Forelimb muscle (tissue), 1 donor: ENCODE measurements at places on chromosomes 7 and 10.

- no peak for DNase-seq
Observed at GRCh38 chr10:102919992-102920739, 2.1 kb downstream of the CNNM2 start.

DNA sequence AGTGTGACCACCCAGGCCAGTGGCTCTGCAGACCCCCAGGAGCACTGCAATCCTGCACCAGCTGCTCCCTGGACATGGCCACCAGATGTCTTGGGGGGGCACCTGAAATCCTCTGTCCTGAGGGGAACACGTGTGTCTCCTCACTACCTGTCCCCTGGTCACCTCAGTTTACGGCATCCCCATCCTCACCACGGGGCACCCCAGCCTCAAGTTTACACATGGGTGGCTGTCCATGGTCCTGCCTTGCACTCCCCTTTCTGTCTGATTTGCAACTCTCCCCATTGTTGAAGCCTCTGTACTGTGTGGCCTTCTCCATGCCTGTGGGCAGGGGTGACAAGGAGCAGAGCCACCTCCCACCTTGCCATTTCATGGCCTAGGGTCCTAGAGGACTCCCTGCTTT, 67.2 kb downstream of the RAMP3 start:
- no peak for DNase-seq

DNA sequence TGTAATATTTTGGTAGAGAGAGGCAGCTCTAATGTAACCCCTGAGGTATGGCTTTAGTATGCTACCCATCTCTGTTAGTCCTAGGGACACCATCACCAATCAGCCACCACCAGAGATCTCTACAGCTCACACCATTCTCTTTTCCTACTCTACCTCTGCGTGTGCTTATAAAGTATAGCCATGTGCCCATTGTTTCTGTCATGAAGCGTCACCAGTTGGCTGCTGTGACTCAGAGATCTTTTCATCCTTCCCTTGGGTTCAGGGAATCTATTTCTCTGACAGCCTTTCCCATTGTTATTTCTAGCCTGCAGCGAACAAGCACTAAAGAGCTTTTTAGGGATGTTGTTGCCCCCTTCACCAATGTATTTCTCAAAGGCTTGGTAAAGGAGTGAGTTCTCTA, 103.3 kb downstream of the TPST1 start:
- DNase-seq, result no peak

DNA sequence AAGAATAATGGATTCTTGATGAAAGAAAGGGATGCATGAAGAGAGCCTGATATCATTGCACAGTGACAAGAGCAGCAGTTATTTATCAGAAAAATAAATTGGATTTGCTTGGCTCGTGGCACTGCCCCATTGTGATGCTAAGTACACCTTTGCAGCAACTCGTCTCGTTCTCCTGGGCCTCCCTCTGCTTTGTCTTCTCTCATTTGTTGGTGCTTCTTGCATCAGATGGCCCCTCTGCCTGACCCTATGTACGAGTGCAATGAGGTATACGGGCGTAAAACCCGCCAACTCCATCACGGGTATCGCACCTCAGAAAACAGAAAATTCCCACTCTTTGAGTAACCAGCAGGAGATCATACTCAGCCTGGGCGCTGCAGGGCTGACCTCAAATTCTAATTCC, 107.2 kb upstream of the C10orf90 start:
- no peak for DNase-seq

GRCh38 chr7:11698384-11698871, 133.6 kb downstream of the THSD7A start:
- no peak for DNase-seq

DNA sequence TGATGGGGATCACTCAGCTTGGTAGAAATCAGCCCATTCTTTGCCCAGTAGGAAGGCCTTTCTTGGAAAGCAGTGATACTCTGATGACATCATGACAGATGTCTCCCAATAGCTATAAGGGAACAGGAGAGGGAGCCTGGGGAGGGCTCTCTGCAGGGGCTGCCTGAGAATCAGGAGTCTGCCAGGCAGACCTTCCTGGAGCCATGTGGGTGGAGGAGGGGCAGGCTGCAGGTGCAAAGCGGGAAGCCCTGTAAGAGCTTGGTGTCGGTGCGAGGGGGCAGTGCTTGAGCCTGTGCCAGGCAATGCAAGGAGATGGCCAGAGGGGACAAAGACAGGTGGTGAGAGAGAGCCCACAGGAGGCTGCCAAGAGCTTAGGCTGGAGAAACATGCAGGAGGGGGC, 5.0 kb upstream of the TNS3 start:
- DNase-seq, result no peak

DNA sequence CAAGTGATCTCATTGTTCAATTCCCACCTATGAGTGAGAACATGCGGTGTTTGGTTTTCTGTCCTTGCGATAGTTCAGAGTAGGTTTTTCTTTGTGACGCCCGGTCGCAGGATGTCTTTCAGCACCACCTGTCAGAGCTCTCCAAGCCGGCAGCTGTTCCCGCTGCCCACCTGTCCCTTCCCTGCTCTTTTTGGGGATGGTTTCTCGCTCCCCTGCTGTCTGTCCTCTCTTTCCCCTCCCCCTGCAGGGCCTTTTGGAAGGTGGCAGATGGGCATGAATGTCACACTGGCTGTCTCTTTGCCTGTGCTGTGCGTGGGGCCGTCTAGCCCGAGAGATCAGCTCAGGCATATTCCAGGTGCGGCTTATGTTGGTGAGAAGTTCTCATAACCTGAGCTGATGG, 137.0 kb downstream of the GRK5 start:
- no peak for DNase-seq

DNA sequence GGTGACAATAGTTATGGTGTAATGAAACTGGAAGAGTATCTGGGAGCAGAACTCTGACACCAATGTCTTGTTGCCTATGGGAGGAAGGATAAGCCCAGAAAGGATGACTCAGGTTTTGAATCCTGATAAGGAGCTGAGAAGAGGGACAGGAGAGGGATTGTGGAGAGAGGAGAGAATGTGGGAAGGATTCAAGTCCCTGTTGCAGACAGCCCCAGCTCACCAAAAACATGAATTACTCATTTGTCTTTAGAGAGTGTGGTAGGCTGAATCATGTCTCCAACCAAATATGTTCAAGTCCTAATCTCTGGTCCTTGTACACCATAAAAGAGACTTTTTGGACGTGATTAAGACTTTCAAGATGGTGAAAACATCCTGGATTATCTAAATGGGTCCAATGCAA, 206.9 kb upstream of the PHYHIPL start:
- DNase-seq, result no peak

GRCh38 chr7:11714676-11715075, 117.3 kb downstream of the THSD7A start:
- no peak for DNase-seq

- DNase-seq, result no peak
Observed at GRCh38 chr10:128031216-128031615, 95.0 kb downstream of the MKI67 start.

GRCh38 chr7:20435305-20435704, 104.6 kb downstream of the ITGB8 start:
- DNase-seq, result no peak

DNA sequence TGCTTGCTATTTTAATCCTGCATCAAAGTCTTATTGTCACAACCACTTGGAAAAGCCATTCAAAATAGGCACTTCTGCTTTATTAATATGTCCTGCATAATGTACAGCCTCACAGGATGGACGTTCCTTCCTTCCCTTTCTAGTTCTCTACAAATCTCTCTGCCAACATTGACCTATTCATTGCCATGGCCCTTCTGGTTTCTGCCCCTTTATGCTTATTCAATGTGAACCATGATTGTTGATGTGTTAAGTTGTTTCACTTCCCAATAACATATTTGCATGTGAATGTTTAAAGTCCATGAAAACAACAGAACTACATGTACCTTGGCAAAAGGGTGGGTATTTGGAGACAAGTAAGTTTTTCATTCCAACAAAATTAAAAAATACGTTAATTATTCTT, 45.7 kb downstream of the COL28A1 start:
- no peak for DNase-seq

- DNase-seq, result no peak
Observed at GRCh38 chr10:133336577-133337369, at the start of gene CALY. CALY (minus strand) TSS chr10:133336896; CDS start chr10:133328989, 7,907 bp downstream.

DNA sequence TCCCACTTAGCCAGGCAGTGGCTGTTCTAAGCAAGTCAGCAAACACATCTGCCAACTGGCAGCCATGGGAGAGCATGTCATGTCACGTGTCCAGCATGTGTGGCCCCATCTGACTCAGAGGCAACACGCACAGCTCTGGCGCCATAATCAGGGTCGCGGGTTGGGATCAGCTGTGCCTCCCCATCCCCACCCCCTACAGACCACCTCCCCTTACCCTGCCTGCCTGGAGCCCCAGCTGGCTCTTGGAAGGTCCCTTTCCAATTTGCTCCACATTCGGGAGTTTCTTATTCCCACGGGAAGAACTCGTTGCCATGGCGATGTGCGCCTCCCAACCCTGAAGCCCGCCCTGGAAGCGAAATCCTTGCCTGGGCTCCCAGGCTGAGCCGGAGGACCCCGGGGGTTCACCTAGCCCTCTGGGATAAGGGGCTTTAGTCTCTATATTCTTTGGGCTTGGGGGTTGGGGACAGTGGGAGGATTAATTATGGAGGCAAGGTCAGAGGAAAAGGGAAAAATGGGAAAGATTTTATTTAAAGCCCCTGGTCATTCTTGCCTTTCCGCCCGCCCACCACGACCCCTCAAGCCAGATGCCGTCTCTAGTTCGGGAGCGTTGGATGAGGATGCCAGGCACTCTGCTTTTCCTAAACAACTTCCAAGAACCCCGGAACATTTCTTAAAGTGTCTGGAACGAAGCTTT, 283.7 kb downstream of the ZEB1 start:
- DNase-seq, result peak; percentile 62

DNA sequence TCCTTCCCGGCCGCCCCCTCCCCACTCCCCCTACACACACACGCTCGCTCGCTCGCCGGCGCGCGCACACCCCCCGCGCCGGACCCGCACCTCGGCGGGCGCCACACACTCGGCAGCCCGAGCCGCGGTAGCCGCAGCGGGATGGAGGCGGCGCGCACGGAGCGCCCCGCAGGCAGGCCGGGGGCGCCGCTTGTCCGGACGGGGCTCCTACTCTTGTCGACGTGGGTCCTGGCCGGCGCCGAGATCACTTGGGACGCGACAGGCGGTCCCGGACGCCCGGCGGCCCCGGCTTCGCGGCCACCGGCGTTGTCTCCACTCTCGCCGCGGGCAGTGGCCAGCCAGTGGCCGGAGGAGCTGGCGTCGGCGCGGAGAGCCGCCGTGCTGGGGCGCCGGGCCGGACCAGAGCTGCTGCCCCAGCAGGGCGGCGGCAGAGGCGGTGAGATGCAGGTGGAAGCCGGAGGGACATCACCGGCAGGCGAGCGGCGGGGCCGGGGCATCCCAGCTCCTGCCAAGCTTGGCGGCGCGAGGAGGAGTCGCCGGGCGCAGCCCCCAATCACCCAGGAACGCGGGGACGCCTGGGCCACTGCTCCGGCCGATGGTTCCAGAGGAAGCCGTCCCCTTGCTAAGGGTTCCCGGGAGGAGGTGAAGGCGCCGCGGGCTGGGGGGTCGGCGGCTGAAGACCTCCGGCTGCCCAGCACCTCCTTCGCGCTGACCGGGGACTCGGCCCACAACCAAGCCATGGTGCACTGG, at the start of gene SORCS3:
TSS of gene SORCS3 (plus strand) at position 104 of the 750 bp plus-strand sequence.
- no peak for DNase-seq

GRCh38 chr7:30232391-30232790, 52.0 kb upstream of the ZNRF2 start:
- DNase-seq, result no peak

DNA sequence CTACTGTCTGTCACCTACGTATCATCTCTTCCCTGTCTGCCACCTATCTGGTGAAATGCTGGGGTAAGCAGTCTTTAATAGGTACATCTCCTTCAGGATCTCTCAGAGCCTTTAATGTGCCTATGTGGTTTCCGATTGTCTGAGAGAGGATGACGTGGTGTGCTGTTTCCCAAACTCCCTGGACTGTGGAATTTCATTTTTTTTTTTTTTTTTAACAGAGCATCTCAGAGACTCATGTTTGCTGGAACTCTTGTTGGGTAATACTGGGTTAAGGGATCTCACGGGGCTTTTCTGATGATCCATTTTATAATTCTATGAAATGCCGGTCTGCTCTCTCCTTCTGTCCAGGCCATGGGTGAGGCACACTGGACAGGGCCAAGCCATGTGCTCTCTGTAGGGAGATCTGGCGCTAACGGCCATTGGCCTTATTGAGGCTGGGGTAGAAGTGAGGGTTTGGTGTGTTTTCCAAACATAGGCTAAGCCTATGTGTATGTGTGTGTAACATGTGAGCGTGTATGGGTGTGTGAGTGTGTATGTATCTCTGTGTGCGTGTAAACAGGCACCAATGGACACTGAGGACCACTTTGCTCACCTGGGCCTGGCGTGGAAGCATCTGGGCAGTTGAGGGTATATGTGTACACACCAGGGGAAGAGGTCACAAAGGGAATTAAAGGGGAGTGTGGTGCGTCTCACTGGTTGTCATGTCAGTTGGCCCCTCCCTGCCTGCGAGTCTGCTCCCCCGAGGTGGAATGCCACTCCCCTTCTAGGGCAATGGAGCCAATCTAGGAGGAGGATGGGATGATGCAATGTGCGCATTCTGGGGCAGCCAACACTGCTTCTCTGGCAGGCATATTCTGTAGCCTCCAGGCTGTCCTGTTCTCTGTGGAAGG, 7.8 kb downstream of the ADRA2A start:
- DNase-seq, result no peak

DNA sequence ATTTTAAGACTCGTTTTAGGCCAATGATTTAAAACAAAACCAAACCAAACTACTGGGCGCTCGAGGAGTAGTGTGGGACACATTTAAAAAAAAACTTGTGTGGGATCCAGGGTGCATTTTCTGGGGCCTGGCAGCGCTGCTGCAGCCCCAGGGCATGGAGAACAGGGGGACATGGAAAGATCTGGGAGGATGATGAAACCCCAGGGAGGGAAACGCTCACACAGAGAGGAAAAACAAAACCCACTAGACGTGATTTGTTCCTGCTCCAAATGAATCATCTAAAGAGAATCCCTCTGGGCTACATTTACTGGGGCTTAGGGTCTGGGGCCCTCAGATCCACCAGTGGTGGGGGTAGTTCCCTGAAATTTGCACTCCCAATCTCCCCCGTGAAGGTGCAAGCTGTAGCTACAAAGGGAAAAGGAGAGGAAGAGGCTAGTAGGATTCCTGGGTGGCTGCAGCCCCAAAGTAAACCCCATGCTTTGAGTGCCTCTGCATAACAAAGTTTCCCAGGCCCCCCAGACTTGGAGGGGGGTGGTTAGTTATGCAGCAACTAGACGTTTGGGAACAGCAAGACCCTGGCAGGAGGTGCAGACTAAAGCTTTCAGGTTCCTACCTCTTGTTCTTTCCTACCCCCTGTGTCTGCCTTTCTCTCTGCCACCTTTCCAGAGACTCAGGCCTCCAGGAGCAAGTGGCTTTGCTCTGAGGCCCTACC, 14.5 kb upstream of the HOXA13 start:
- no peak for DNase-seq

DNA sequence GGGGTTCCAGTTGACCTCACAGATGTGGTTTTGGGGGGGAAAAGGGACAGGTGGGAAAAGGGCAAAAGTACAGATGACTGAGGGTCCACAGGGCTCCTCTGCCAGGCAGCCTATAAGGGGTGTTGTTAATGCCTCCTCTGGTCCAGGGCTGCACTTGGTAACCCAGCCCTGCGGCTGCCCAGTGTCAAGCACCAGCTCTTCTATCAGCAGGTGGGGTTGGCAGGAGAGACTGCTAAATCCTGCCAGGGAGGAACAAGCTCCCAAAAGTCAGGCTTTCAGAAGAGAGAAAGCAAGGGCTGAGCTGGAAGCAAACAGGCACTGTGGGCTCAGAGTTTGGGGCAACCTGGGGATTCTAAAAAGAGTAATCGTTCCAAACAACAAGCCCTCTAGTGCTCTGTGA, 39.1 kb downstream of the LRRC20 start:
- no peak for DNase-seq
